Chondrocyte (in vitro differentiated cells): ENCODE measurements at places on chromosomes 1 and 21.

- no peak for DNase-seq
These were observed 594 bp downstream of the LUZP1 start for GRCh38 chr1:23168079-23168444.

- no peak for DNase-seq
These were observed 12.8 kb upstream of the RGS2 start for GRCh38 chr1:192795916-192796618.

DNA sequence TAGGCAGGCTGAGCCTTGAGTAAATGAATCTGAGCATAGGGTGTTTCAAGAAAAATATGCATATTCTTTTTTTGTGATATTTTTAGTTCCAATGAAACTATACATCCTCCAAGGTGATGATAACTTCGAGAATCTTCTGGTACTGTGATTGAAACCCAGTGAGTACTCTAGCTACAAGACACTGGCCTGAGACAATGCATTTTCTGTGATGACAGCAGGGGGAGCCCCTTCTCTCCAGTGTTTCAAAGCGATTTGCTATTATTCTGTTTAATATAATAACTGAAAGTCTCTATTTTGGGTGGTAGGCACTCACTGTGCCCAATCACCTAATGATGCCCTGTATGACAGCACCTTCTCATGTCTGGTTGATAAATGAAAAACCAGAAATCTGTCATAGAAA, 12.1 kb downstream of the IRF2BP2 start:
- DNase-seq: no peak

- DNase-seq: no peak
These were observed 6.0 kb upstream of the CAPN2 start for GRCh38 chr1:223706077-223706973.

DNA sequence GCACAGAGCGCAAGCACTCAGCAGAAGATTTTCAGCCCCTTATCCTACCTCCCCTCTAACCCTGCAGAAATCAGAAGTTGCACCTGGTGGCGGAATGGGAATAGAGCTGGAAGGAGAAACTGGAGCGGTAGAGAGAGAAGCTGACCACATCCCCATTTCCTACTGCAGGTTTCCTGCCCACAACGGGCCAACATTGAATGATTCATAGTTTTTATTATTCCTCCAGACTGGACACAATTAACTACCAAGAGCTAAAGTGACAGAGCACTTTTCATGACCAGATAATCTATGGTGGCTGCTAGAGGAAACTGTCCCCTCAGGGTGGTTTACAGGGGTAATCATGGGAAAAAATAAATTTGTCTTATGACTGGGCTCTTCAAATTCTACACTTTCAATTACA, 21.3 kb upstream of the LRRC8D start:
- no peak for DNase-seq

GRCh38 chr1:159173320-159173719, 1.9 kb downstream of the CADM3 start:
- DNase-seq: no peak

- no peak for DNase-seq
These were observed 84.6 kb downstream of the KAZN start for GRCh38 chr1:14682941-14683621.

GRCh38 chr1:15523104-15524020, 653 bp downstream of the CASP9 start:
- no peak for DNase-seq

DNA sequence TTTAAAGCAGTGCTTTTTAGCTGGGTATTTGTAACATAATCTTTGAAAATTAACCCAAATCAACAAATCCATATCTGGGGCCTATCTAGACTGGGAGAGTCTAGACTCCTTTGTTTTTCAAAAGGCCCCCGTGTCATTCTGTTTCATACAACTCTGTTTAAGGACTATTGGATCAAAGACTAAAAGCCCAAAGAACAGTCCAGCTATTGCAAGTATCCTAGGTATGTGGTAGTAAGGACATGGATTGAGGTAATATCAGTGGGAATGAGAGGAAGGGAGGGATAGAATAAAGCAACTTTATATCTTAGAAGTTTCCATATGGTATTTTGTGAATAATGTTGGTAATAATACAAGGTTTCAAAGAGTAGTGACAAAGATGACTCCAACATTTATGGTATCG, 18.2 kb downstream of the KIF1B start:
- DNase-seq: no peak

GRCh38 chr1:110896090-110896489, 23.1 kb downstream of the CD53 start:
- no peak for DNase-seq

DNA sequence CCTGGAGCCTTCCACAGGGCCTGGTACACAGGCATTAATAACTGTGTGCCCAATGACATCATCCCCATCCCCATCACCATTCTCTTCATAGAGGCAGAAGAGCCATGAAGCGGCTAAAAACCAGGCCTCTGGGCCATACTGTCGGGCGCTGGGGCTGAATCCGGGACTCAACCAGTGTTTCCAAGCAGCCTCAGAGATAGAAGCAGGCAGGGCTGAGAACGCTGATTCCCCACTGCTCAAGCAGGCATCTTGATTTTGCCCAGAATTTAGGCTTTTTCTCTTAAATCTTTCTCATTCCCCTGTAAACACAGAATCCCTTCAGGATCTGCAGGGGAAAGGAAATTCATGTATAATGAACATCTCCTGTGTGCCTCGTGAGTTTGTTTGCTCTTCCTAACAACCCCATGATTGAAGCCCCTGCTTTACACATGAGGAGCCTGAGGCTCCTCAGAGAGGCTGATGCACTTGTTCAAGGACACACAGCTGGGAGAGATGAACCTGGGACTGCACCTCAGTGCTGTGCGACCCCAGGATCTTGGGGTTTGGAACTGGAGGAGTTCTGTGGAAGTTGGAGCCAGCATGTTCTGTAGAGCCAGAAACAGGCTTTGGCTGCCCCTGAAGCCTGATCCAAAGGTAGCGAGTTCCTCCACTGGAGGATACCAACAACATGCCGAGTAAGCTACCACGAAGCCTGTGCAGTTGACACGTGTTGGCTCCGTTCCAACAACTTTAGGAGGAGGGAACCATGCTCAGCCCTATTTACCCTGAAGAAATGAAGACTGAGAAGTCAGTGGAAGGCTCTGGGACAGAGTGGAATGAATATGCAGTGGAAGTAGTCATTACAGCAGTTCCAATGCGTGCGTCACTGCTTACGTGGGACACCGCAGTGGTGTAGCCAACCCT, 55.5 kb downstream of the EDN2 start:
- DNase-seq: no peak

DNA sequence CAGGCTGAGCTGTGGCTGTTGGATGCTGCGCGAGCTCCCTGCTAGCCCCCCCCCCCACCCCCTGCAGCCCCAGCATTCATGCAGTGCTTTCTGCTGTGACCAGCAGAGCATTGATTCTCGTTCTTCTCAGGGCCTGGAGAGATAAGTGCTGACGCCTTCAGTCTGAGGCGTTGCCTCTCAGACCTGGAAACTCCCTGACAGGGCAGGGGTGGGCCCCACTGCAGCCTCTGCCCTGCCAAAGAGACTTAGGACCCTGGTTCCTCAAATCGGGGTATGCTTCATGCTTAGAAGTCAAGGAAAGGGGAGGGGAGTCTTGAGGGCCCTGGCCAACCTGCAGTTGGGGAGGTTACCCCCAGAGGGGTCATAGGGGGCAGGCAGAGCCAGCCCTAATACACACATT, 38.5 kb downstream of the PTPRF start:
- DNase-seq: no peak

DNA sequence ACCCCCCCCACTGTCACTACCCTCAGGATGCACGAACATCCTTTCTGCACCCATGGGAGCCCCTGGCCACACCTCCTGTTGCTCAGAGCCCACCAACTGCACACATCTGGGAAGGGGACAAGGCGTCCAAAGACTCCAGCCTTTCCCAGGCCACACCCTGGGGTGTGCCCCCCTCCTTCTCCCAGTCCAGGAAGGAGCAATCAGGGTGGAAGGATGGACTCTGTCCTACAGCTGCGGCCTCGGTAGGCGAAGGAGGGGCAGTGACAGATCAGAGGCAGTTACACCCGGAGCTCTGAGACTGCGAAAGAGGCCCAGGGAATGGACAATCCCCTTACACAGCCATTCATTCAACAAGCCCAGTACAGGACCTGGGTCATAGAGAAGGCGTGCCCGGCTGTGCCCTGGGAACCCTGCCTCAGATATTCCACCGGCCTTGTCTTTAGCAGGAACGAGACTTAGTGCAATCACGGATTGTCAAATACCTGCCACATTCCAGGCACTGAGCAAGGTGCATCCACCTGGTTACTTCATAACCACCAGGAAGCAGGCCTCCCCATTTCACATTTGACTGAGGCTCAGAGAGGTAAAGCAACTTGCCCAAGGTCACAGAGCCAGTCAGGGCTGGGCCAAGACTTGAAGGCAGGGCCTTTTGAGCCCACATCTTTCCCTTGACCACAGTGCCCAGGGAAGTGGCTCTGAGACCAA, 9.4 kb downstream of the HSPG2 start:
- no peak for DNase-seq

GRCh38 chr1:161137881-161138280, 5.4 kb upstream of the DEDD start:
- DNase-seq: no peak

DNA sequence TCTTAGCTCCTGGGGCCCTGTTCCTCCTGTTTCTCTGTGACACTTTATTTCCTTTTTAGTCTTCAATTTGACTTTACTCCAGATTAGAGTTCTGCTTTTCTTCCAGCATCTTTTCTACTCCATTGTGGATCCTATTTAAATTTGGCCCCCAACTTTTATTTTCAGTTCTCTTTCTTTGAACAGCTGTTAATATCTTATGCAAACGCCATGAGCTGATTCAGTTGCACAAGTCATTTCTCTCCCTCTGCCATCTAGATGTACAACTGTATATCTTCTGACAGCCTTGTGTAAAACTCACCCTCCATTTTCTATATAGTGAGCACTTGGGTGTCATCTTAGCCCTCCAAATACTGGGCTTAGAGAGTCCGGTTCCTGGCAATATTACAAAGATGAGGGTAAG, 42.2 kb downstream of the SPATA17 start:
- no peak for DNase-seq

- DNase-seq: peak; percentile 73
These were observed 240.4 kb downstream of the PTGER3 start for GRCh38 chr1:70807088-70807664.

DNA sequence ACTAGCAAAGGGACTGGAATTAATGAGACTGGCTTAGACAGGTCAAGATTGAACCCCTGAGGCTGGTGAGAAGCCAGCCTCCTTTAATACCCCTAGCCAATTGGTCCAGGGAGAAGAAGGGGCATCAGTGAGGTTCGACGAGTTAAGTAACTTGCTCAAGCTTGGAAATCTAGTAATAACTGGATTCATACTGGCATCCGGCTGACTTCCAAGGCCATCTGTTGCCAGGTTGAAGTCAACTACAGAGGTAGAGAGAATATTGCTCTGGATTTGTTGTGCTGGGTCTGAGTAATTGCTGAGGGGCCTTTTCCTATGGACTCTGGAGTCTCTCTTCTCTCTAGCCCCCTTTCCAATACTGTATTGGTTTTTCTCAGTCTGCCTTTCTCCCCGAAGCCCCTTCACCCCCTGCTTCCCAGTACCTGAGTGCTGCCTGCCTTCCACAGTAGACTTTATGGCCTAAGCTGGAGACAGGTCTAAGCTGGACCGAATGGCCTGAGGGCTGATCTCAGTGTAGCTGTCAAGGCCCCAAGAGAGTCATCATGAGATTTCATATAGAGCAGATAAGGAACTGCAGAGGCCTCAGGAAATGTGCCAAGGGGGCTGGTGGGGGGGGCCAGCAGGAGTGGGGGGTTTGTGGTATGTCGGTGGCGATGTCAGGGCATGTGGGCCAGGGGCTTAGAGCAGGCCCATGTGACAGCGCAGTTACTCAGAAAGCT, 42.4 kb upstream of the IL19 start:
- DNase-seq: no peak

GRCh38 chr1:165235777-165236291, 120.7 kb downstream of the LMX1A start:
- DNase-seq: no peak

- DNase-seq: no peak
These were observed 83.3 kb downstream of the OLFML3 start for GRCh38 chr1:114062477-114063099.

GRCh38 chr1:234915924-234916675, 212.5 kb downstream of the TOMM20 start:
- DNase-seq: no peak

GRCh38 chr1:66489972-66490601, 43.9 kb upstream of the SGIP1 start:
- no peak for DNase-seq

DNA sequence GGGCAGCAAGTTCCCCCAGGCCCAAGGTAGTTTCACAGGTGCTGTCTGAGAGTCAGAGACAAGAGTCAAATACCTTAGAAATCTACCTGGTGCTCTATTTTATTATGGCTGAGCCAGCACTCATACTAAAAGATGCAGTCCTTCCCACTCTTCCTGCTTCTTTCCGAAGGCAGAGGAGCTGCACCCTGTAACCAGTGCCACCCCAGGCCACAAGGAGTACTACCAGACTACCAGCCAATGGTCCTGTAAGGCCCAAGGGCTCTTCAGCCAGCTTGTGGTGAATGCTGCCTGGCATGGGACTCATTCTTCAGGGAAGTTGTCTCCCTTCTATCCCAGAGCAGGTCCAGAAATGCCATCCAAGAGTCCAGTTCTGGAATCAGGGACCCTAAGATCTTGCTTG, 203.8 kb upstream of the DUSP10 start:
- DNase-seq: no peak

DNA sequence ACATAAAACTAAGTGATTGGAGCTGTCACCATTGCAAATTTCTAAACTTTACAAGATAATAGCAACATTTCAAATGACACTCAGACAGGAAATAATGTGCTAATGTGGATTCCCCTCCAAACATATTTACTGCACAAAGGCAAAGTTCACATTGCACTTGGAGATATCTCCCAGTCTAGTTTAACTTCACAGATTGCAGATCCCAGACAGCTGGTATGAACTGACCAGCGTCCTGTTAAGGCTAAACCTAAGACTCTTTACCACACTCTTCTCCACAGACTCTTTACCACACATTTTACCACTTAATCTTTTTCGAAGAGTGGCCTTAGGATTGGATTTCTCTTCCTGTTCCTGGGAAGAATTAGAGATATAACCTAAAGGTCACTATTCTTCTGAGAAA, 40.6 kb upstream of the HSD3B1 start:
- DNase-seq: no peak

GRCh38 chr1:26020330-26020768, 1.2 kb upstream of the EXTL1 start:
- DNase-seq: no peak

DNA sequence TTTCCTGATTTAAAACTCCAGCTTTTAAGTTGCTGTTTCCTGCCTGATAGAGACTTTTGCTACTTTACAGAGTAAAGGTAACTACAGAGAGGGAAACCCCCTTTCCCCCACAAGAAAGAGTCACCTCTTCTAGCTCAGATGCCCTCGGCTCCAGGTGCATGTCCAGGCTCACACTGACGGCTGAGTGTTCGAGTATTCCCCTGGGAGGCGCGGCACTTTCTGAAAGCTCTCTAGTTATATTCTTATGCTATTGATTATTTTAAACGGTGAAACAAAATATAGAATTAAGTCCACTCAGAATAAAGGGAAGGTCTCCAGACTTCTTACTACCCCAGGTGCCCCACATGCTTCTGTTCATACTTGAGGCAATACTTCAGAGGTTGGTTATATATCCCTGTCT, 160.3 kb upstream of the FMN2 start:
- no peak for DNase-seq
